ENCODE measurements at places on chromosomes 6 and 20.

DNA sequence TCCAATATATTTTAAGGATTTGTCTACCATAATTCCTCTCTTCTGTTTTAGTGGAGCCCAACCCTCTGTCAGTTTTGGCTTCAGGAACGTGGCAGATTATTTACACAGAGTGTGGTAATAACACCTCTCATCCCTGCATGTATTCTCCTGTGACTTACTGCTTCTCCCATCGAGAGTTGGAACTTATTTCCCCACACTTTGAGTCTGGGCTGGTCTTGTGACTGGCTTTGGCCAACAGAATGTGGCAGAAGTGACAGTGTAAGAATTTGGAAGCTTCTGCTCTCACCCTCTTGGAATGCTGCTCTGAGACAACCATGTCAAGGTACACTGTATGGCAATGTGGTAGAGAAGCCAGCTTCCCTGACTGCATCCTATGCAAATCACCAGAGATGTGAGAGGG is 407.7 kb downstream of the EPM2A start:
- DNase-seq: no peak

DNA sequence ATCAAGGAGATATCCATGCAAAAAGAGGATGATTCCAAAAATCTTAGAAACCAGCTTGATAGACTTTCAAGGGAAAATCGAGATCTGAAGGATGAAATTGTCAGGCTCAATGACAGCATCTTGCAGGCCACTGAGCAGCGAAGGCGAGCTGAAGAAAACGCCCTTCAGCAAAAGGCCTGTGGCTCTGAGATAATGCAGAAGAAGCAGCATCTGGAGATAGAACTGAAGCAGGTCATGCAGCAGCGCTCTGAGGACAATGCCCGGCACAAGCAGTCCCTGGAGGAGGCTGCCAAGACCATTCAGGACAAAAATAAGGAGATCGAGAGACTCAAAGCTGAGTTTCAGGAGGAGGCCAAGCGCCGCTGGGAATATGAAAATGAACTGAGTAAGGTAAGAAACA is 10.1 kb upstream of the SNRNP48 start:
- no peak for DNase-seq

DNA sequence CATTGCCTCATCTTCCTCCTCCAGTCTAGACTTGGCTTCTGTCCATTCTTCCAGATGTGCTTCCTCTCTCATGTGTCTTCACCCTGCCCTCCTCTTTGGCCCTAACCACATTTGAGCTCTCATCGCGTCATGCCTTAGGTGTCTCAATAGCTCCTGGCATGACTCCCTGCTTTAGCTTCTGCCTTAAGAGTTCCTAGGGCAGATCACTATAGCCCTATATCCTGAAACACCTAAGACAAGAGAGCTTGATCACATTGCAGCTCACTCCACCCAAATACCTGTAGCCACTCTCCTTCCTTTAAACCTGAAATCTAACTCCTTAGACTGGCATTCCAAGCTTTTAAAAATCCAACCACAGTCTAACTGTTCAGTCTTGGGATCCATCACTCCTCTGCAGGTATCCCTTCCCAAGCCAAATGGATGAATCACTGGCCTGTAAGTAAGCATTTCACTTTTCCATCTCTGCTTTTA is 69.0 kb upstream of the STXBP5 start:
- DNase-seq: no peak

- no peak for DNase-seq
These were observed 6.1 kb upstream of the PKIG start for GRCh38 chr20:44576297-44576696.

GRCh38 chr6:165702669-165703068 is 39.6 kb upstream of the PDE10A start:
- no peak for DNase-seq

- DNase-seq: no peak
These were observed 56.9 kb upstream of the NXT1 start for GRCh38 chr20:23293689-23294088.

DNA sequence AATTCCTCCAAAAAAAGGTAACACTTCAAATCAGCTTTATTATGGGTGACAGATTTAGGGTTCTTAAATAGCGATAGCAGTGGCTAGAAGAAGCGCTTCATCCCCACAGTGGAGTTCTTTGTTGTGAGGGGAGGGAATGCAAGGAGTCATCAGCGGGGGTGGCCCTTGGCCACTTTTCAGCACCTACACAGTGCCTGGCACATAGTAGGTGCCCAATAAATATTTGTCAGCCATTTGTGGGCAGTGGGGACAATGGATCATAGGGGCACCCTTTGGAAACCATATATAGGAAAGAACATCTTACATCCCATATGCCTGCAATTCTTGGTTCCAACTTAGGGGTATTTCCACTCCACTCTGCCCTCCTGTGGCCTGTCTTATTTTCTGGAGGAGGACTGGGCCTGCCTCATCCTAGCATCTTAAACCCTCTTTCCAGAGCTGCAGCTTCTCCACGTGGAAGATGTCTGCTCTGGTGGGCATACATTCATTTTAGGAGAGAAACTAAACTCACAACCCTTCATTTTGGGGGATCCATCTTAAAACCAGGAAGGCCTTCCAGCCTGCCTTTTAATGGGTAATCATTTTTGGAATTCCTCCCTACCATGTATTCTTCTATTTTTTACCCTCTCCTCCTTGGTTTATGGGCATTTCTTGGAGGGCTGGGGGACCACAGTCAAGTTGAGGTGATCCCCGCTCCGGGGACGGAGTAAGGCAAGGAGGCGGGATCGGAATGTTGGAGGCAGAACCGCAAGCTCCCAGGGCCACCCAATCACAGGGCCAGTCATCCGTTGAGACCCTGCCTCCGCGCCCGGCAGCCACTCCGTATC is 2.6 kb upstream of the GPSM3 start:
- no peak for DNase-seq

DNA sequence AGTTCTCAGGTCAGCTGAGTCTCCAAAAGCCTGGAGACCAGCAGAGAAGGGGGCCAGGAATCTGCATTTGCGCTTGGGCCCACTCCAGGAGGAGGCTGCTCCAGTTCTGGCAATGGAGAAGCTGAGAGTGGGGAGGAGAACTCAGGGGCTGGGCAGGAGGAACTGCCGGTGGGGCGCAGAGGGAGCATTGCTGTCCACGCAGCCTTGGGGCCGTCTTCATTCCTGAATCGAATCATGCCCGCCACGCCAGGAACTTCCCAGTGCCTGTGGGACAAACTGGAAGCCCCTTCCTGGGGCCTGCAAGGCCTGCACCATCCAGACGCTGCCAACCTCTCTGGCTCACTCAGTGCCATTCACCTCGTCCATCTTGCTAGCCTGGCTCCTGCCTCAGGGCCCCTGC is 16.9 kb downstream of the RAB44 start:
- no peak for DNase-seq

DNA sequence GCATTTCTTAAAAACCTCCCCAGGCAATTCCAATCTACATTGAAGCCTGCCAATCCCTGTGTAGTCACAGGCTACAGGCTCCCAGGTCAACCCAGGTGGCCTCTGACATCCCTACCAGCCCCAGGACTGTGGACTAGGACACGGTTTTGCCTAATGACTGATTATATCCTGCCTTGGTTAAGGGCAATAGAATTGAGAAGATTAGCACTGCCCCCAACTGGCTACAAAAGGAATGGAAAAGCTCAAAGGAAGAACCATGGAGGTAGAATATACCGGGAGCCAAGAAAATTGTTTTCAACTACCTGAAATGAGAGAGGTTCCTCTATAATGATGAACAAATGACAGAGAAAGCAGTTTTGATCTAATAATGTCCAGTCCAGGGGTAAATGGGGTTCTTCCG is 421.1 kb upstream of the AGPAT4 start:
- no peak for DNase-seq

DNA sequence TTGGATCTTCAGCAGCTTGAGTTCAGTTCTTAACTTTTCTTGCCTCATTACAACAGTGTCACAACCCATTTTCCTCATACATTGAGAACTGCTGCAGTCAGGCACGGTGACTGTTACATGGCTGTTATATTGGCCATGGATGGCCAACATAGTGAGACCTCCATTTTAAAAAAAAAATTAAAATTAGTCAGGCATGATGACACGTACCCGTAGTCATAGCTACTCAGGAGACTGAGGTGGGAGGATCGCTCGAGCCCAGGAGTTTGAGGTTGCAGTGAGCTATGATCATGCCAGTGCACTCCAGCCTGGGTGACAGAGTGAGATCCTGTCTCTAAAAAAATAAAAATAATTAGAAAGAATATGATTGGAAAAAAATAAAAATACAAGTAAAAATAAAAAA is 9.9 kb upstream of the MMP24 start:
- DNase-seq: no peak

DNA sequence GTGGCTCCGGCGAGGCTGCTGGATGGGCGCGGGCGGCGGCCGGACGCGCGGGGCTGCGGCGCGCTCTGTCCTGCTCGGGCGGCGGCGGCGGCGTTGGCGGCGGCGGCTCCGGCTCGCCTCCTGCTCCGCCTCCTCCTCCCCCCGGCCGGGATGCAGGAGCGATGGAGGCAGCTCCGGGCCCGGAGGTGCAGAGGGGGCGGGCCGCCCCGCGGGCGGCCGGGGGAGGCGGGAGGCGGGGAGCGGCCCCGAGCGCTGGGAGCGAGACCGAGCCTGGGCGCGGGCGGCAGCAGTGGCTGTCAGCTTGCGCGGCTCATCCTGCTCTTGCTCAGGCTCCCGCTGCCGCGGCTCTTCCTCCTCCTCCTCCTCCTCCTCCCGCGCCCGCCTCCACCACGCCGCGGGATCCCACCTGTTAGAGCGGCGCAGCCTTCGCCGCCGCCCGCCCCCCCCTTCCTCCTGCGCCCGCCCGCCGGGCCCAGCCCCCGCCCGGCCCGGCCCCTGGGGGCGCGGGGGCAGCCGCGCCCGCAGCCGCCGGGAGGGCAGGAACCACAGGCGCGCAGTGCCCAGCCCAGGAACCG is at the start of gene NOL4L:
NOL4L (minus strand) TSS at position 323 of the 575 bp plus-strand sequence. CDS start 443 bp downstream, outside the sequence.
- peak; percentile 38 for DNase-seq

- DNase-seq: no peak
These were observed 102.5 kb upstream of the ASF1A start for GRCh38 chr6:118791499-118791898.

GRCh38 chr20:36541768-36542488 is 609 bp downstream of the MYL9 start:
- no peak for DNase-seq

DNA sequence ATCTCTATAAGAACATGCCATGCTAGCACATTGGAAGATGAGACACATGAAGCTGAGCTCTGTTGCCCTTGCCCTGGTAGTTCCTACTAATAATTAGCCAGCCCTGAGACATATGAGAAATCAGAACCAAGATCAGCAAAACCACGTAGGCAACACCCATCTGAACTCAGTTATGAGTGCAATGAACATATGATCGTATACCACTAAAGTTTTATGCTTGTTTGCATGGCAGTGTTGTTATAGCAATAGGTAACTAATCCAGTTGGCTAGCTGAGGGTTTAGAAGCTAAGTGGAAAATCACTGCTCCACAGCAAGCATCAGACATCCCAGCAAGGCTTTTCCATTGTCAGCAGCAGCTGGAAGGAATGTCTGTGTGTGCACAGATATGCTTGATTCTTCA is 180.7 kb downstream of the BTBD3 start:
- no peak for DNase-seq

DNA sequence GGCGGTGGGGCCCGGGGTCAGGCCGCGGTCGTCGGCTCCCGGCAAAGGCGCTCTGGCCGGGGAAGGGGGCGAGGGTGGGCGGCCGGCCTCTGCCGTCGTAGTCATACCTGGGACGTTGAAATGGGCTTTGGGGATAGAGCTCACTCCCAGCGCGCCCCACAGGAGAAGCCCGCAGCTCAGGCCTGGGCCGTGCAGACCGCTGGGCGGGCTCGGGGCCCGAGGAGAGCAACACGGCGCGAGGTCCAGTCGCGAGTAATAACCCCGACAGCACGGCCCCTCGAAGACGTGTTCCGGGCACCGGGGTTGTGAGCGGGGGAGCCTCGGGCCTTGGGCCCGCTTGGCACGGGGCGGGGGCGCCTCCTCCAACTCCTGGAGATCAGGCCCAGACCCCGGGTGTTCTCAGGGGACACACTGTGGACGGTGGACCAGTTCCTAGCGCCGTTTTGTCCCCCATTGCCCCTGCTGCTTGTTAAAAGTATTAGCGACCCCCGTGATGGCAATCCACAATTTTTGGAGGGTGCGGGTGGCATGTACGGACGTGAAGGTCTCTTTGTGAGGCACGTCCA is 10.9 kb downstream of the FOXC1 start:
- no peak for DNase-seq

- DNase-seq: no peak
These were observed 1.4 kb downstream of the TUBB2B start for GRCh38 chr6:3226042-3226441.

DNA sequence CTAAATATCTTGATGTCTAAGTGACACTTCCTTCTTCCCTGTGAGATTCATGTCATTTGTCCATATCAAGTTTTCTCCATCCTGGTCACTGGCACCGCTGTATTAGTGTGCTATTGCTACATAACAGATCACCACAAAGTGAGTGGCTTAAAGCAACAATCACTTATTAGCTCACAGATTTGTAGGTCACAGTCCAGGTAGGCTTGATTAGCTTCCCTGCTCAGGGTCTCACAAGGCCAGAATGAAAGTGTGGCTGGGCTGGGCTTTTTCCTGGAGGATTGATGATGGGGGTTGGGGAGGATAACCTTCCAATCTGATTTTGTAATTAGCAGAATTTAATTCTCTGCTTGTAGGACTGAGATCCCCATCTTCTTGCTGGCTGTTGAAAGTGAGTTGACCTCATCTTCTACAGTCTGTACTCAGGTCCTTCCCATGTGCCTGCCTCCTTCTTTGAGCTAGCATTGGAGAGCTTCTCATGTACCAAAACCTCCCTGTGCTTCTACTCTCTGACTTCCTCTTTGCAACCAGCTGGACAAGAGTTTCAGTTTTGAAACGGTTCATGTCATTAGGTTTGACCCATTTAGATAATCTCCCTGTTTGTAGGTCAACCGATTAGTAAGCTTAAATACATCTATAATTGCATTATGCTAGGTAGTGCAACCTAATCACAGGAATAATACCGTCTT is 152.4 kb upstream of the MAN1A1 start:
- DNase-seq: no peak

- DNase-seq: no peak
These were observed 489.7 kb upstream of the CDH4 start for GRCh38 chr20:60762386-60762785.

GRCh38 chr6:115594891-115595290 is 465.8 kb downstream of the FRK start:
- no peak for DNase-seq

DNA sequence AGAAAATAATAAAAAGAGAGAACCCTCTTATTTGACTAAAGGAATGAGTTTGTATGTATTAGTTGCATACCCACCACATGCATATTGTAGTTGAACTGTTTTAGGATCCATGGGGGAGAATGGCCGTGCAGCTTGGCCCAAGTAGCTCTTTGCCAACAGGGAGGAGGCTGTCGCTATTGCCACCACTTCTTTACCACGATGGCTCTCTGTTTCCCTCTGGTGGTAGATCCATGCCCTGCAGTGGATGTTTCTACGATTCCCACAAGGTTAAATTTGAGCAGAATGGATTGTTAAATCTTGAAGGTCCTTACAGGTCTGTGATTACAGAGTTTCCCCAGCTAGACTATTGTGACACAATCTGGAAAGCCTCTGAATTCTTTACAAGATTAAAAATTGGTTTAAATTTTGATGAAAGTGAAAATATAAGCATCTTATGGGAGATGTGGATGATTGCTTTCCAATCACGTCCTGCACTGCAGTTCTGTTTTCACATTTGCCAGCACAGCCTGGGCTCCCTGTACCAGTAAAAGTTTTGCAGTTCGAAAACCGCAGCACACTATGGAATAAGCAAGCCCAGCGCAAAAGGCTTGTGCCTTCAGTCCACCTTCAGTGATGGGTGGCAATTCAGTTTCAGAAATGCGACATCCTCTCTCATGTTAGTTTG is 34.4 kb upstream of the FNDC1 start:
- peak; percentile 57 for DNase-seq

- no peak for DNase-seq
These were observed 197.6 kb downstream of the GMDS start for GRCh38 chr6:2047855-2048254.

- DNase-seq: no peak
These were observed 135.7 kb upstream of the SHLD1 start for GRCh38 chr20:5614506-5614905.
